ENCODE measurements at places on chromosomes 7 and 10. TPM values are rescaled to one million over a fixed set of nuclear protein-coding genes. Genes with fewer than 3 reads are reported as not detected.

GRCh38 chr10:21047096-21047495, 150.0 kb upstream of the NEBL start:
- DNase-seq: no peak

GRCh38 chr7:136637813-136638212, 230.6 kb upstream of the CHRM2 start:
- DNase-seq: no peak

GRCh38 chr7:2575733-2576340, 17.1 kb downstream of the IQCE start:
- DNase-seq: no peak

DNA sequence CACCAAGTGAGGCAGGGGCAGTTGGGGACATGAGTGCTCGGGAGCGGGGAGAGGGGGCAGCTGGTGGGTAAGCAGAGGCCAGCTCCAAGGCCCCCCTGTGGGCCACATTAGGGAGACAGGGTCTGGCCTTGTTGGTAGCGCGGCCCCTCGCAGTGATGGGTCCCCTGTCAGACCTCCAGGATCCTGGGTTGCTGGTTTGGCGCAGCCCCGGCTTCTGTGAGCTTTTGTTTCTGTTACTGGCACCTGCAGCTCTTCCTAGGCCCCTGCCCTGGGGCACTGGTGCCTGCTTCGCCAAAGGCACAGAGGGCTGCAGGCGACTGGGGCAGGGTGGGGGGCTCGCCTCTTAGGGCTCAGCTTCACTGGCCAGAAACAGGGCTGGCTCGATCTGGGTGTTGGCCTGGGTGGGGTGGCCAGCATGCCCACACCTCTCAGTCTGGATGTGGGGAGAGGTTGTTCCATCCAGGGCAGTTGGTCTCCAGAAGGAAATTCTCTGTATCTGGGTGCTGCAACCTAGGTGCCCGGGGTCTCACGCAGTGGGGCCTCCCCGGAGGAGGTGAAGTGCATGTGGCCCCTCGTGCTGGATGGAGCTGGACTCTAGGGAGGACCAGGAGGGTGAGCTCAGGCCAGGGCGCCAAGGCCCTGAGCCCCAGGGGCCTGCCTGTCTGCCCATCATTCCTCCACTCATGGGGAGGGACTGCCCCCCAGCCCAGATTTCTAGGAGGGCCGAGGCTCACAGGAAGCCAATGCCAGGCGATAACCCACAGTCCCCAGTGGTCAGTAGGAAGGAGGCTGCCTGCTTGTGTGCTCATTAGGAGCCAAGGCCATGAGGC, 138.6 kb downstream of the LHPP start:
- DNase-seq: no peak

DNA sequence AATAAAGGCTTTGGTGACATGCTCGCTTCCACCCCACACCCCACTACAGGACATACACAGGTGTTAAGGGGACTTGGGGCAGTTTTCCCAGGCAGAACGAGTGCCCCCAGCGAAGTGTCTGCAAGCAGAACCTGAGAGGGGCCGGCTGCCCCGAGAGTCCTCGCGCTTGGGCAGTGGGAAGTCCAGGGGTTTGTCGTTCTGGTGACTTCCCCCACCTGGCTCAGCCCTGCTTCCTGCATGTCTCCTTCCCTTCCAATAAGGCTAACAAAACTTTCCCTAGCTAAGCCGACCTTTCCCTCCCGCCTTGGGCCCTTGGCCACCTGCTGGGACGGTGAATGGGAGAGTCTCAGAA, 916 bp downstream of the VWA2 start:
- peak; percentile 29 for DNase-seq

DNA sequence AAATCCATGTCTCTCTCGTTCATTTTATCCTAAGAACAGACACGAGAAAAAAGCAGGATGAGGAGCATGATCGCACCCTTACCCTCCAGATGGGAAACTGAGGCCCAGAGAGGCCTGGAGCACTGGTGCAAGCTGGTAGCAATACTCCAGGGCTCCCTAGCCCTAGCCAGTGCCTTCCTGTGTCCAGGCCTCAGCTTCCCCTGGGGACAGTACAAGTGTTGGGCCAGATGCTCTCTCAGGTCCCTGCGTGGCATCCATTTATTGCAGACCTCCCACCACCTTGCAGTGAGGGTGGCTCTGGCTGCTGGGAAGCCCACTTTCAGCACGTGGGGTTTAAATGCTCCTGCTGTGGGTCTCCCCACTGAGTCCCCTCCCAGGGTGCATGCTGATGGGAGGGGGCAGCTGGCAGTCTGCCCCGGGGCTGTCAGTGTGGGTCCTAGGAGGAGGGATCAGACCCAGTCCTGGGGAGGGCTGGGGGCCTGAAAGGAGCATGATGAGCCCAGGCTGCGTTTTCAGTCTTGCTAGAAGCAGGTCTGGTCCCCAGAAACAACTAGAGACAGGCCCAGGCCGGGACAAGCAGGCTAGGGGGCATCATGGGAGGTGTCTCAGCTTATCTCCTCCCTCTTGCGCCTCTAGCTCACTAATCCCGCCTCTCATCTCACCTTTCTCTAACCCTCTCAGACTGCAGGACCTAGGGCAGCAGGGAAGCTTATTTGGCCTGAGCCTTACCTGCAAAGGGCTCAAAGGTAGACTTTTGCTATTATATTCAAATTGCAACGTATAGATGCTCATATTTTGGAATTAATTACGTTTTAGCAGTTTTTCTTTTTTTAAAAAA, 662 bp upstream of the PPIF start:
- peak; percentile 52 for DNase-seq

- no peak for DNase-seq
These were observed 231.1 kb upstream of the FOXP2 start for GRCh38 chr7:114183311-114184088.

GRCh38 chr7:133950855-133951254, 176.3 kb upstream of the LRGUK start:
- DNase-seq: no peak

- DNase-seq: no peak
These were observed 527 bp downstream of the PDIA4 start for GRCh38 chr7:149027611-149028345.

DNA sequence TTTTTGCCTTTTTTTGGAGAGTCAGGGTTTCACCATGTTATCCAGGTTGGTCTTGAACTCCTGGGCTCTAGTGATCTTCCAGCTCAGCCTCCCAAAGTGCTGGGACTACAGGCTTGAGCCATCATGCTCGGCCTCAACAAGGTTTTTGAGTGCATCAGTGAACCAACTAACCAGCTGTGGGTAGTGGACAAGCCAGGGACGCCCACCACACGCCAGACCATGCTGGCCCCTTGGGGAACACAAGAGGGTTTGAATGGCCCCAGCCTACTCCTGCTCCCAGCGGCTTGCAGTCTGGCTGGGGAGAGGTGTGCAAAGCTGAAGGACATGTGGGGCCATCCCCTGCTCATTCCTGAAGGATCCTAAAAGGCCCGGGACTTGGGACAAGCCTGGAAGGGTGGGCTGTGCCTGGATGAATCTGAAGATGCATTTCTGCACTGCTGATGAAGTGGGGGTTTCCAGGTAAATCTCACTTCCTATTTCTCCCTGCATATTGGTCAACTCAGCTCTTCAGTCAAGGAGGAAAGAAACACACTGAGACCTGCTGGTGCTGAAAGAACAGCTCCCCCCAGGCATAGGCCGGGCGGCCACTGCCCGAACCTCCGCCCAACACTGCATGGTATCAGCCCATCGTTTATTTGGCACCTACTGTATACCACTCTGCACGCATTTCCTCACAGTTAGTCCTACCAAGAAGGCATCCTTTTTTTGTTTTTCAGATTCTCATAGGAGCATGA, 6.9 kb downstream of the MMD2 start:
- peak; percentile 65 for DNase-seq

DNA sequence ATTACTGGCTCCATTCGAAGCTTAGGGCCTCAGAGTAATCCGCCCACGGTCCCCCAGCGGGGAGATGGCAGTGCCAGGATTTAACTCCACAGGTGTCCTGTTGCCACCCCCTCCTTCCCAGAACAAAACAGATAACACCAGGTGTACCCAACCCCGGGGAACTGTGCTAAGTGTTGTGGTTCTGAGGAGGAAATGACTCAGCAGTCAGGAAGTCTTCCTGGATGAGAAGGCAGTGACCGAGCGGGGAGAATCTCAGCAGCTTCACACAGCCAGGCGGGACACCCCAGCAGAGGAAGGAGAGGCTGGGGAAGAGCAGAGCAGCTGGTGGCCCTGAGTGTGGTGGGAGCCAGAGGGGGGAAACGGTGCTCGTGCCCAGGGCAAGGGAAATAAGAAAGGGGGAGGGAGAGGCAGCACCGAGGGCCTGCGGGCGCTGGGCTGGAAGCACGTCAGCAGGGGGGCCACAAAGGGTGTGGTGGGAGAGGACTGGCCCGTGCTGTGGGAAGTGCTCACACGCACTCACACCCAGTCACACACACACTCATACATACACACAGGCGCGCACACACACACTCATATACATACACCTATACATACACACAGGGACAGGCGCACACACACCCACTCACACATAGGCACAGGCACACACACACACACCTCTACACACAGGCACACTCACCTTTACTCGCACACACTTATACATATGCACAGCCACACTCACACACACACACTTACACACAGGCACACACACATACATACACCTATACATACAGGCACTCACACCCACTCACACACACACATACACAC, 59.8 kb upstream of the CHST15 start:
- DNase-seq: no peak

- peak; percentile 23 for DNase-seq
These were observed 61.9 kb downstream of the PARD3 start for GRCh38 chr10:34753014-34753757.

GRCh38 chr7:11557627-11558026, 274.4 kb downstream of the THSD7A start:
- DNase-seq: peak; percentile 83

- DNase-seq: no peak
These were observed 75.1 kb downstream of the LYZL2 start for GRCh38 chr10:30554440-30554825.

DNA sequence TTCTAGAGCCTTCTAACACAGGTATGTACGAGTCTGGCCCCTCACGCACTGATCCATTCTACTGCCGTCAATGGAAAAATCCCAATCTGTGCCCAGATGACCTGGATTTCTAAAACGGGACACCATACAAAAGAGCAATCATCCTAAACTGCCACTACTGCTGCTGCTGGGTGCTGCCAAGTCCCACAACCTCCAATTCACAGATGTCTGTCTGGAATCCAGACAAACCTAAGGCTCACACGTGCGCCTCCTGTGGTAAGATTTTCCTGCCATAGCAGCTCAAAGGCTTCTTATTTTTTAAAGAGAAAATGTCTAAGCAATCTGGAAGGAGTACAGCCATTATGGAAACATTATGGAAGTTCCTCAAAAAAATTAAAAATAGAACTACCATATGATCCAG, 40.9 kb downstream of the JCAD start:
- DNase-seq: no peak

- DNase-seq: no peak
These were observed 7.0 kb upstream of the SERPINE1 start for GRCh38 chr7:101119876-101120275.

- no peak for DNase-seq
These were observed 448.5 kb upstream of the ANKRD30A start for GRCh38 chr10:36676756-36677430.

- no peak for DNase-seq
These were observed 35.3 kb upstream of the SRPK2 start for GRCh38 chr7:105423987-105424386.

DNA sequence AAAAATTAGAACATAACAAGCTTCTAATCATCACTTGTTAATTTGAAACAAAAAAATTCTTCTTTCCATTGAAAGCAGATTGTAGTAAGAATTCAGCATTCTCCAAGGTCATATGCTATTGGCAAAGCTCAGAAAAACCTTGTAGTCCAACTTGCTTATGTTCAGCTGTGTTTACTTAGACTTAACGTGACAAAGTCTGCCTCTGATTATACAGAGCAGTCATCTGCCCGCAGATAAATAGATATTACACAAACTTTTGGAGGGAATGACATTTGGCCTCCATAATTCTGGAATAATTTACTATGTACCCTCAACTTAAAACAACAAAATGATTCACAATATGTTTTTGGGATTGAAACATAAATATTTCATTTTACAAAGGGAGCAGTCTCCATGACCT, 45.8 kb downstream of the MKX start:
- no peak for DNase-seq

GRCh38 chr10:23396695-23397094, 42.2 kb upstream of the OTUD1 start:
- DNase-seq: no peak

GRCh38 chr10:77578583-77579227, 58.9 kb downstream of the KCNMA1 start:
- no peak for DNase-seq

DNA sequence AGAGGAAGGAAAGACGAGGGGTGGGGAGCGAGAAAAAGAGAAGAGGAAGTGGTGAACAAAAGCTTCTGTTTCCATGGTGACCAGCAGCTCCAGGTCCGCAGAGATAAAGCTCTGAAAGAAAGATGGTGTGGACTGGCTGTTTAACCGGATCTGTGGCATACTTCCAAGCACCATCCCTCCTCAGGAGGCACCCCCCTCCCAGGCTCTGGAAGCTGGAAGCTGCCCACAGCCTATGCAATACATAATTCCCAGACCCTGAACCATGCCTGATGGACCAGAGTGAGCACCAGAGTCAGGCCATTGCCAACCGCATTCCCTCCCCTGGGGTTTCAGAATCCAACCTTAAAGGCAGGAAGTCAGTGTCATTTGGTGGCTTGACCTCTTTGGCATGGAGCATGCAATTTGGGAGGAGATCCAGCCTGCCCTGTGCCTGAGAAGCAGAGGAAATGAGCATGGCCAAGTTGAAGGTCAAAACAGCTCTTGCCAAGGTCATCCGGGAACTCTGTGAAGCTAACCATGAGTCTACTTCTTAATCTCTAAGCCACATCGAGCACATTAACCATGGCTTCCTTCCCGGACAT, 22.2 kb upstream of the CPXM2 start:
- DNase-seq: peak; percentile 58

- peak; percentile 56 for DNase-seq
These were observed 4.0 kb downstream of the ITGA8 start for GRCh38 chr10:15715619-15716227.

- DNase-seq: no peak
These were observed 8.1 kb downstream of the PODXL start for GRCh38 chr7:131548371-131548770.

GRCh38 chr10:11146402-11147171, 128.9 kb downstream of the CELF2 start:
- no peak for DNase-seq

Gene OPN1SW
- 0.46 TPM for total RNA-seq

Gene CYP3A5
- total RNA-seq: not detected

Gene GJD4
- total RNA-seq: not detected

Gene SPDYE16
- not detected for total RNA-seq

Gene ZNF32
- 40.8 TPM for total RNA-seq

Gene CCDC126
- total RNA-seq: 9.4 TPM

Gene CHAT
- not detected for total RNA-seq

Gene PDE6C
- total RNA-seq: not detected

Gene TDRD1
- not detected for total RNA-seq

Gene AGR2
- total RNA-seq: not detected

Gene LLCFC1
- total RNA-seq: not detected

Gene TAS2R16
- total RNA-seq: not detected

Gene STEAP4
- total RNA-seq: not detected

Gene OR2A42
- 0.15 TPM for total RNA-seq

Gene ZDHHC6
- total RNA-seq: 28.2 TPM

Gene CTTNBP2
- total RNA-seq: 17.4 TPM

Gene CYP17A1
- total RNA-seq: not detected

Gene FZD1
- 10.9 TPM for total RNA-seq

Gene RPEL1
- total RNA-seq: not detected

Gene GIMAP6
- not detected for total RNA-seq

Data from neural progenitor cell (in vitro differentiated cells).